ENCODE measurements at places on chromosomes 16 and 17.

- DNase-seq = no peak
Observed at GRCh38 chr17:40480501-40481003, 20.9 kb downstream of the TNS4 start.

GRCh38 chr17:82384730-82385481 is 13.3 kb downstream of the UTS2R start:
- DNase-seq = peak; percentile 42

GRCh38 chr17:64278614-64279013 is 15.6 kb upstream of the TEX2 start:
- DNase-seq = no peak

DNA sequence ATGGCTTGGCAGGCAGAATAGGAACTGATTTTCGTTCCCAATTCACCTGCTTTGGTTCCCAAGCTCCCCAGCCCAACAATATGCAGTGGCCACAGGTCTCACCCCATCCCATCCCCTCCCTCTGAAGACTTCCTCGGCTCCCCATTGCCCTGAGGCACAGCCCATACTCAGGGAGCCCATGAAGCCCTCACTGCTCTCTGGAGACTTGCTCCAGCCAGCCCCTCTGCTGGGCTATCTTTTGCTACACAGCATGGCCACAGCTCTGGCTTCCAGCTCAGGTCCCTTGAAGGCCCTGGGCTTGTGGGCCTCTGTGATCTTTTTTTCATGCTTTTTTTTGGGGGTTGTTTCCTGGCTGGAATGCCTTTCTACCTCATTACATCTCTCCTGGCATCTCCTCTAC is 8.5 kb upstream of the RNF222 start:
- no peak for DNase-seq

- DNase-seq = no peak
Observed at GRCh38 chr17:50130559-50131305, 772 bp upstream of the SAMD14 start.

DNA sequence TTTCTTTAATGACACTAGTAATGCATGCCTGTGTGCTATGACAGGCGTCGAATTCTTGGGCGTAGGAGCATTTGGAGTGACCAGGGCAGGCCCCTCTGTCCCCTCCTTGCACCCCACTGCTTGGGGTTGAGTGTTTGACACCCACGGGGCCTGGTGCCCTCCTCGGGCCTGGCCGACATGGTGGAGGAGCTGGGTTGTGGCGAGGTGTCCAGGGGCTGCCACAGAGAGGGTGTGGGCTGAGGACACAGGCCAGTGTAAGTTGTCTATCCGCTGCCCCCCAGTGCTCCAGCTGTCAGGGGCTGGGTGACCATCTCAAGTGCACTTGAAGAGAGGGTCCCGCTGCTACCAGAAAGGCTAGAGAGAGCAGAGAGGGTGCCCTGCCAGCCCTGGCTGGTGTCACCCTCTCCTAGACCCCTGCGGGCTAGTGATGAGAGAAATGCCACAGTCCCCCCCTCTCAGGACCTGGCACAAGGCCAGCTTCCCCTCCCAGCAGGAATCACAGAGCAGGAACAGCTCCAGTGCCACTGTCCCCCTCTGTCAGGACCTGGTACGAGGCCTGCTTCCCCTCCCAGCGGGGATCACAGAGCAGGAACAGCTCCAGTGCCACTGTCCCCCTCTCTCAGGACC is 30.5 kb downstream of the MGRN1 start:
- DNase-seq = no peak

DNA sequence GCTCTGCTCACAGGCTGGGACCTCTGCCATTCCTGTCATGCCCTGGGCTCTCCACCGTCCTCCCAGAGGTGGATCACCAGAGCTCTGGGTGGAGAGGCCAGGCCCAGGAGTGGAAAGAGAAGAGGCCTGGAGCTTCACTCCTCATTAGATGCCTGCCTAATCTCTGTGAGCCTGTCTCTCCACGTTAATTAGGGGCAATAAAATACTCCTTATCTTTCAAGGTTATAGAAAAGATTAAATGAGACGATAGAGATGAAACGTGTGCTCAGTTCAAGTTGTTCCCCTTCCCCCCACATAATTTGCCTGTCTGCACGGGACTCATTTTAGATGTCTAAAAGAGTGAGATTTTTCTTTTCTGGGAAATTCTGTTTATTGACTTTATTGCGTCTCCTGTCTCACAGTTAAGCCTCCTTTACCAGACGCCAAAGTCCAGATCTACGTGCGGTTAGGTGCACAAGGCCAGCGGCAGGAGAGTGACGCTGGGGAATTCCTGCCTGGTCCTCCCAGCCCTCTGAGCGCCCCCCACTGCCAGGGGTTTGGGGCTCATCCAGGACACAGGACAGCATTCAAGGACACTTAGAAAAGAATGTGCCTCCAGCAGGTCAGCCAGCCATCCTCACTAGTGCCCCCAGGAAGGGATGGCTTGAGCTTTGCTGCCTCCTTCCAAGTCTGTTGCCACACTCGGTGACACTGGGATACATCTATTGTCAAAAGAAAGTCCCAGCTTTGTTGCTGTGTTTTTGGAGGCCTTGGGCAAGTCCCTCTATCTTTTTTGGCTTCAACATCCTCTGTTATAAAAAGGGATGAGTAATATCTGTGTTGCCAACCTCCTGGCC is 42.3 kb downstream of the TBX4 start:
- no peak for DNase-seq

DNA sequence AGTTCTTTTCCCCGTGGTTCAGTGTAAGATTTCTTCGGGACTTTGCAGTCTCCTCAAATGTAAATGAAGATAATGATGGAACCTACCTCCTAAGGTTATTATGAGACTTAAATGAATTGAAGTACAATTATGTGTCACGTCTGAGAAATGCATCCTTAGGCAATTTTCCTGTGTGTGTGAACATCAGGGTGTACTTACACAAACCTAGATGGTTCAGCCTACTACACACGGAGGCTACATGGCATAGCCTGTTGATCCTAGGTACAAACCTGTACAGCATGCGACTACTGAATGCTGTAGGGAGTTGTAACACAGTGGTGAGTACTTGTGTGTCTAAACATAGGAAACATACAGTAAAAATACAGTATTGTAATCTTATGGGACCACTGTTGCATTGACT is 1.1 kb upstream of the FAM20A start:
- no peak for DNase-seq

DNA sequence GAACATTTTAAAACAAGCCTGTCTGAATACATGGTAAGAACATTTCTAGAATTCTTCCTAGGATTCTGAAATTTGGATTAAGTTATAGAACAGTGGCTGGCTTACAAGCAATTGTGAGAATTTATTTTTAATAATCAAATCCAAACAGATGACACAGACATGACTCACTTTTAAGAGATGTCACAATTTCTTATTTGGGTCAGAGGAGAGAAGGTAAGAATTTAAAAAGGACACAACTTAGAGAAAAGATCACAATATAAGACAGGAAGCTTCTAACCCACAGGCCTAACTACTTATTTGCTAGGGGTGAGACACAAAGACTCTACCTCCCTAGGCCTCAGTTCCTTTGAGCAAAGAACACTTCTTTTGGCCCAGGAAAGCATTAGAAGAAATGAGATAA is 32.7 kb downstream of the ZZEF1 start:
- DNase-seq = no peak

GRCh38 chr16:13378151-13378550 is 476.8 kb downstream of the SHISA9 start:
- DNase-seq = no peak

All from NCI-H1694 (cell line).